ENCODE measurements at places on chromosomes 13 and 19. TPM values are rescaled to one million over a fixed set of nuclear protein-coding genes. Genes with fewer than 3 reads are reported as not detected.

DNA sequence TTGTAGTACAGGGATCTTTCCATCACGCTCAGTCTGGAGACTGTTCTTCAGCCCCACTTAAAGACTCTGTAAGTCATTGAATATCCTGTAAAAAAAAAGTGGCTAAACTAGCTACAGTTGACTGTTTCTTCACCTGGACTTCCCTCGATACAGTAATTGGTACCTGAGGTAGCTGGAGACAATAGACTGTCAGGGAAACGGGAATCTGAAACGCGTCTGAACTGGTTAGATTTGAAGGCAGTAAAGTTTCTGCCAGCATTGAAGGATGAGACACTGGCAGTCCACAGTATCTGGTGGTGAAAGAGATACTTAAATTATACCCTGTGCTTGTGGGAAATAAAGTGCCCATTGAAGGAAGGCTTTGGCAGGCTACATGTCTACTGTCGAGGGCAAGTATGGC, 550.5 kb downstream of the IRS2 start:
- no peak overlapping the region for H3K27ac ChIP-seq
- H3K4me3 ChIP-seq: no peak overlapping the region
- no peaks in the 10 kb centered on the region for H3K4me1 ChIP-seq
- DNase-seq: no peak

DNA sequence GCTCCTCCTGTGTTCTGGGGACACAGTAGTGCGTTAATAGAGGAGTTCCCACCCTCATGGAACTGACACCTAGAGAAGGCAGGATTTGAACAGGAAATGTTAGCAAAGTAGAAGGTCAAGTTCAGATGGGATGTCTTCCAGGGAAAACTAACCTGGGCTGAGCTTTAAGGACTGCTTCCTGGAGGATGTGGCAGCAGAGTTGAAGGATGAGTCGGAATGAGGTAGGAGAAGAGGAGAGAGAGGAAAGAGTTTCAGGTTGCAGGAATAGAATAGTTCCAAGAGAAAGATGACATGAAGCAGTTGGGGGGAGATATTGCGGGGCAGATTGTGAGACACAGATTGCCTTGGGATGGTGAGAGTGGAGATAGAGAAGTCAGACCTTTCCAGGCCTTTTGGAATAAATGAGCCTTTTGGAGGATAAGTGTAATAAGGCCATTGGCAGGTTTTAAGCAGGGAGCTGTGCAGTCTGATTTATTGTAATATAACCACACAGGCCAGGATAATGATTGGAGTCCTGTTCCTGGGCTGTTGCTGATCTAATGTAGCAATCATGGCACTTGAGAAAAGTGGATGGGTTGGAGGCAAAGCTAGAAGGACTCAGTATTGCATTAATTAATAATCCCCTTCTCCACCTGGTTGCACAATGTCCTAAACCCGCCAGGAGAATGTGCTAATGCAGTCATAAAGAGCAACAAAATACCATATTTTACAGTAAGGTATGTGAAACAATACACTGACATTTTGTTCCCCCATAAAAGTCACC, 205.4 kb downstream of the SHISA2 start:
- H3K36me3 ChIP-seq: no peaks in the 10 kb centered on the region
- no peak overlapping the region for H3K4me3 ChIP-seq
- peaks cover 5% of the 10 kb centered on the region for H3K27me3 ChIP-seq
- peaks cover 25% of the 10 kb centered on the region for H3K4me1 ChIP-seq

- H3K4me3 ChIP-seq: no peak overlapping the region
- DNase-seq: no peak
- no peak overlapping the region for H3K27ac ChIP-seq
- peaks cover 3% of the 10 kb centered on the region for H3K4me1 ChIP-seq
These were observed 14.0 kb downstream of the KLK4 start for GRCh38 chr19:50897191-50897607.

DNA sequence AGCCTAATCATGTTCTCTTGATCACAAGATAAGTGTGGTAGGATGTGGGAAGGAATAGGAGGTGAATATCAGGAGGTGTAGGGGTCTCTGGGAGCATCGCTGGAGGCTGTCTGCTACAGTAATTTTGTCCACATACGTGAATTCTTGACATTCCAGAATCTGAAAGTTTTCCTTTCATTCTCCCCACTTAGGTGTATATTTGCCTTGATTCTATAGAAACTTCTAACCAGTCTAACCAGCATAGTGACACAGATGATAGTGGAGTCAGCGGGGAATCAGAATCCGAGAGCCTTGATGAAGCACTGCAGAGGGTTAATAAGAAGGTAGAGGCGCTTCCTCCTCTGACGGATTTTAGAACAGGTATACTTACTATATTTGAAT, 106.4 kb downstream of the RNF17 start:
- peaks cover 28% of the 10 kb centered on the region for H3K27me3 ChIP-seq
- no peak overlapping the region for H3K27ac ChIP-seq
- H3K36me3 ChIP-seq: no peaks in the 10 kb centered on the region
- no peak overlapping the region for H3K4me3 ChIP-seq
- peaks cover 3% of the 10 kb centered on the region for H3K4me1 ChIP-seq
- DNase-seq: no peak

DNA sequence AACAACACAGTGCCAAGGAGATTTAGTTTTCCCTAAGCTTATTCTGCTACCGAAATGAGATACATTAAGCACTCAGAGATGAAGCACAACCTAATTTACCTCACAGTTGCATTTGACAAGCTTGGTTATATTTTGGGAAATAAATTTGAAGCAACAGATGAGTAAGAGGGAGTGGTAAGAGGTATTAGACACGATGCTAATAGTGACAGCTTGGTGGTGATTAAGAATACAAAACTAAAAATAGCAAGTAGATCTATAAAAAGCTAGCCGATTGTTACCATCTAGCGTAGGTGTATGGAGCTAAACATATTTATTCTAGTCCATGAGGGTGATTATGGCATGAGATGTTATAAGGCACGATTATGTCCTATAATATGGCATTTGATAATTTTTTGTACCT, 208.5 kb downstream of the PCCA start:
- H3K27me3 ChIP-seq: no peaks in the 10 kb centered on the region
- H3K36me3 ChIP-seq: no peaks in the 10 kb centered on the region
- DNase-seq: no peak
- H3K4me3 ChIP-seq: no peak overlapping the region
- H3K27ac ChIP-seq: no peak overlapping the region

- no peak overlapping the region for H3K27ac ChIP-seq
- no peaks in the 10 kb centered on the region for H3K4me1 ChIP-seq
- H3K27me3 ChIP-seq: no peaks in the 10 kb centered on the region
- no peak for DNase-seq
These were observed 144.4 kb upstream of the WASF3 start for GRCh38 chr13:26412936-26413716.

- H3K4me3 ChIP-seq: no peak overlapping the region
- H3K36me3 ChIP-seq: no peaks in the 10 kb centered on the region
- peaks cover 11% of the 10 kb centered on the region for H3K4me1 ChIP-seq
- DNase-seq: peak; percentile 28
These were observed 12.4 kb upstream of the PROZ start for GRCh38 chr13:113145911-113146598.

- H3K27ac ChIP-seq: no peak overlapping the region
- DNase-seq: no peak
- H3K4me3 ChIP-seq: no peak overlapping the region
- peaks cover 11% of the 10 kb centered on the region for H3K36me3 ChIP-seq
These were observed 21.7 kb downstream of the ZBTB7A start for GRCh38 chr19:4044990-4045465.

DNA sequence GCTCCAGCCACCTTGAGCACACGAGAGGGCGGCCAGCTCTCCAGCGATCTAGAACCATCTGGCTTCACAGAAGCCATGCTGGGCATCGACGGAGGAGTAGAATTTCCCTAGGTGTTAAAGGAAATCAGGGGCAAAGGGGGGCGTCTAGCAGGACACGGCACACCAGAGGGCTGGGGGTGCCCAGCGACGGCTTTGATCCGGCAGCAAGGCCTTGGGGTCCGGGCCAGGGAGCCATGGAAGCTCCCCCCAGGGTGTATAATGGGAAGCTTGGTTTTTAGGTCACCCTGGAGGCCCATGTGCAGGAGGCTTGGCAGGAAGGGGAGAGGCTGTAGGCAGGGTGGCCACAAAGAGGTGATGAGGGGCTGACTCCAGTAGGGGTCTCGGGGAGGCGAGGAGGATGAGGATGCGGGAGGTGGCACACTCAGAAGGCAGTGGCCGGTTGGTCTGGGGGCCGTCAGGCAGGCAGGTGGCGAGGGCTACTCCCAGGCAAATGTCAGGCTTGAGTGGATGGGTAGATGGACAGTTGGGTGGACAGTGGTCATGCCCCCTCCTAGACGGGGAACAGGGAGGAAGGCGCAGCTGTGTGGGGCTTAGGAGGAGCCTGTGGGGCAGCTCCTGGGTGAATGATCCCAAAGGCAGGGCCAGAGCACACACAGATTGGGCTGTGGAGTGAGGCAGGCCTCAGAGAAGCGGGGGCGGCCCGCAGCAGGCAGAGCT, 5.6 kb downstream of the KMT5C start:
- no peaks in the 10 kb centered on the region for H3K27me3 ChIP-seq
- H3K4me3 ChIP-seq: no peak overlapping the region
- H3K4me1 ChIP-seq: peaks cover 10% of the 10 kb centered on the region
- no peak overlapping the region for H3K27ac ChIP-seq

- no peak overlapping the region for H3K27ac ChIP-seq
- DNase-seq: no peak
- peaks cover 2% of the 10 kb centered on the region for H3K27me3 ChIP-seq
- no peaks in the 10 kb centered on the region for H3K36me3 ChIP-seq
These were observed 466.7 kb downstream of the TUBA3C start for GRCh38 chr13:18714889-18715288.

GRCh38 chr13:26920614-26921355, 160.2 kb upstream of the GPR12 start:
- peaks cover 11% of the 10 kb centered on the region for H3K27me3 ChIP-seq
- no peak overlapping the region for H3K4me3 ChIP-seq
- H3K27ac ChIP-seq: no peak overlapping the region
- no peak for DNase-seq
- H3K4me1 ChIP-seq: no peaks in the 10 kb centered on the region
- no peaks in the 10 kb centered on the region for H3K36me3 ChIP-seq

DNA sequence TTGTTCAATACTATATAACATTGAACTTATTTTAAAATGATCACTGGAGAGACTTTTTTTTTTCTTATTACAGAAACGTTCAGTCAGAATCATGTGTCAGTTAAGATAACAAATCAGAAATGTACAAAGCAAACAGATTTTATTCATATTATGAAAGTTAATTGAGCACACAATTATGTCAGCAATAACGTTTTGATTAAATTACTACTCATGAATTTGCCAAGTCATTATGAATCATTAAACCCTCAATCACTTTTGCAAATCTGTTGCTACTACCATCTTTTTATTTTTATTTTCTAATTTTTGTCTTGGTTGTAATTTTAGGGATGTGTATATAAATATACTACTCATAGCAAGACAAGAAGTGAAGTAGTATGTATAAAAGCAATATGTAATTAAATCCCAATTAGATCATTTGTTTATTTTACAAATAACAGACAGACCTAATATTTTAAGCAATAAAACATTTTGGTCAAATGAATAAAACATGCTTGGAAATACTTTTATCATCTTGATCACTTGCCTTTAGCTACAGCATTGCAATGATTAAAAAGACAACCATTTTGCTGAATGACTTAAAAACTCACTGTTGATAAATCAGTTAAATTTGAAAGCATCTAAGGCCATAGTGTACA, 893.4 kb upstream of the MIR17HG start:
- no peaks in the 10 kb centered on the region for H3K36me3 ChIP-seq
- no peak for DNase-seq
- no peaks in the 10 kb centered on the region for H3K27me3 ChIP-seq
- no peak overlapping the region for H3K27ac ChIP-seq
- no peaks in the 10 kb centered on the region for H3K4me1 ChIP-seq
- H3K4me3 ChIP-seq: no peak overlapping the region

DNA sequence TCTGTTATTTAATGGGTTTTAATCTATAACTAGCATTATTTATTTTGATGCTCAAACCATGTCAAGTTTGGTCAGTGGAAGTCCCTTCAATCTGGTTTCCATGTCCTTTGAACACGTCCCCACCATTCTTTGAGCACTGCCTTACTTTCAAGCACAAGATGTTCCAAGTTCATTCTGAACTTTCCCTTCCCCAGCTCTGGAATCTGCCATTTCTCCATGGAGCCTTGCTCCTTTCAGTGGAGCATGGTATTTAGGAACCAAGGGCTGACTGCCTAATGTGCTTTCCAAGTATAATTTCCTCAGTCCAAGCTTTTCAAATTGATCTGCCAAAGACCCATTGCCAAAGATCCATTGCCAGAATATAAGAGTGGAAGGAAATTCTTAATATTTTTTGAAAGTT, 1.1 kb upstream of the ZNF546 start:
- H3K27me3 ChIP-seq: no peaks in the 10 kb centered on the region
- no peak for DNase-seq
- H3K4me1 ChIP-seq: peaks cover 58% of the 10 kb centered on the region
- H3K36me3 ChIP-seq: peaks cover 42% of the 10 kb centered on the region
- H3K27ac ChIP-seq: peak overlapping the region; percentile 66
- H3K4me3 ChIP-seq: peak overlapping the region; percentile 90

DNA sequence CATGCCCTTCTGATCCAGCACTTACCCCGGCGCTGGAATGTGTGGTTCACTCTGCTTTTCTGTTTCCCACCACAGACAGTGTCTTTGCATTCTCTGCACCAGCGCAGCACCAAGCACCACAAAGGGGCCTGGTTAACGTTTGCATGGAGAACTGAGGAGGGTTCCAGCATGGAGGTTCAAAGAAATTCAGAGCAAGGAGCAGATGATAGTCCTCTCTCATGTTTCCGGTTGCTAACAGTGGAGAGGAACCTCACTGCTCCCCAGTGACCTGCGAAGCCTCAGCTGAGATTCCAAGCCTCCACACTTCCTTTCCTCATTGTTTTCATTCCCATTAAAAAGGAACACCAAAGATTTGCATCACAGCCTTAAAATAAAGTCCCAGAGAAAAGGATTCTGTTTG, 99.7 kb downstream of the STARD13 start:
- no peak overlapping the region for H3K4me3 ChIP-seq
- H3K27me3 ChIP-seq: peaks cover 23% of the 10 kb centered on the region
- H3K27ac ChIP-seq: no peak overlapping the region
- no peak for DNase-seq
- H3K4me1 ChIP-seq: peaks cover 11% of the 10 kb centered on the region
- no peaks in the 10 kb centered on the region for H3K36me3 ChIP-seq

GRCh38 chr13:31903111-31903815, 128.3 kb upstream of the FRY start:
- peaks cover 4% of the 10 kb centered on the region for H3K27me3 ChIP-seq
- peaks cover 11% of the 10 kb centered on the region for H3K4me1 ChIP-seq
- H3K4me3 ChIP-seq: no peak overlapping the region
- no peak for DNase-seq

GRCh38 chr19:757811-758668, 7.1 kb downstream of the MISP start:
- no peak for DNase-seq
- peaks cover under 1% of the 10 kb centered on the region for H3K4me1 ChIP-seq
- no peaks in the 10 kb centered on the region for H3K27me3 ChIP-seq
- no peak overlapping the region for H3K27ac ChIP-seq

LRRC63 gene
- 0.67 TPM for total RNA-seq

OR7A5 gene
- total RNA-seq: not detected

APLP1 gene
- 3.0 TPM for total RNA-seq

KLHL1 gene
- total RNA-seq: not detected

LILRB2 gene
- total RNA-seq: not detected

SIX5 gene
- 2.2 TPM for total RNA-seq

SOX1 gene
- total RNA-seq: not detected

MEDAG gene
- not detected for total RNA-seq
